ENCODE measurements at places on chromosomes 16 and 17.

DNA sequence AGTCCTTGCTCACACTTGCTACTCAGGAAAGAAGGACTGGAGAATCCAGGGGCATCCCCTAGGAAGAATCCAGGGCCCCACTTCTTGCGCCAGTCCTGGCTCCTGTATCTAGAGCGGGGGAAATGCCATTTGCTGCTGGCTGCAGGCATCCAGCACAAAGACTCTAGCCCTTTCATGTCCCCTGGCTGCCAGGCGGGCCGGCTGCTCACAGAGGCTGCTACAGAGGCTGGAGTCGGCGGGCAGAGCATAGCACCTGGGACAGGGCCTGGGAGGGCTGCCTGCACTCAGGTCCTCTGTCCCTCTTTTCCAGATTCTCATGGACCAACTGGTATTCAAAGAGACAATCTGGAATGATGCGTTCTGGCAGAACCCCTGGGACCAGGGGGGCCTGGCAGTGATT, 13.8 kb downstream of the SMIM5 start:
- no peak for DNase-seq

DNA sequence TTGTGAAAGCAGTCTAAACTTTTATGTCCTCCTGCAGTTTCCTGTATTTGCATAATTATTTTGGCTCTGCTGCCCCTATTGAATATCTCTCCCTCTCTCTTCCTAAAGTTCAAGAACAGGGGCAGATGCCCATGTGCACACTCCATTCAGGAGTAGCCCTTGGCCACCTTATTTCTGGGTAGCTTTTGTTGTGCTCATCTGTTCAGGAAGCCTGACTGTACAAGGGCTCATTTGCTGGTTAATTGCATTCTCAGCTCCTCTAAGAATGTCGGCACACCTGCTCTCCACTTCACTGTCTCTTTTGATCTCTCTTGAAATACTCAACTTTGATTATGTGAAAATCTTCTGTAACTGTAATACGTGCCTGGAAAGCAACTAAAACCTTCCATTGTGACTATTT, 1378.8 kb upstream of the CDH8 start:
- DNase-seq, result no peak

DNA sequence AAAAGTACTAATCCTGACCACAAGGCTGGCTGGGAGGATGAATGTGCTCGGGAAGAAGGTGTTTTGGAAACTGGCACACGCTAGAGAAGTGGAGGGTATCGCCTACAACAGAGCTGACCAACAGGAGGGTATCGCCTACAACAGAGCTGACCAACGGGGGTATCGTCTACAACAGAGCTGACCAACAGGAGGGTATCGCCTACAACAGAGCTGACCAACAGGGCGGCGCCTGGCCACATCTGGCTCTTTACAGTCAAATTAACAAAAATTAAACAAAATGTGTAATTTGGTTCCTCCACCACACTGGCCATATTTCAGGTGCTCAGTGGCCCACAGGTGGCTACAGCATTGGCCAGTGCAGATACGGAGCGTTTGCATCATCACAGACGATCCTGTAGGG, 153.5 kb downstream of the CMIP start:
- DNase-seq, result no peak

GRCh38 chr17:45116434-45117016, 15.8 kb downstream of the PLCD3 start:
- no peak for DNase-seq

DNA sequence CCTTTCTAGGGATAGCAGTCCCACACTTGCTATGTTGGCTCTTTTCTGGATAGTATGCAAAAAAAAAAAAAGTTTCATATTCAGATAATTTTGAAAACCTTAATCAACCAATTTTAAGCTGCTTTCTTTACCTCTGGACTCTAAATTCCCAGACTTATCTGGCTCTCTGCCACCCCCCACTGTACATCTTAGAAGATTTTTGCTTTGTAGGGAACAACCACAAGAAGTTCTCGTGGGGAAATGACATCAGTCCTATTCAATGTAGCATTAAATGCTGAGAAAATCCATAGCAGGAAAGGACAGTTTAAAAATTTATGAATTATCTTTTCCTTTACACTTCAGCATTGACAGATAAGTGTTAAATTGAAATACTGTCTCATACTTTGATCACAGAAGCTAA, 562.7 kb upstream of the HSBP1 start:
- DNase-seq, result no peak

GRCh38 chr16:3389663-3390338, 11.0 kb downstream of the ZSCAN32 start:
- no peak for DNase-seq

- no peak for DNase-seq
Measured at GRCh38 chr16:24906199-24906808, 60.5 kb downstream of the SLC5A11 start.

All from left renal cortex interstitium (tissue), 4 donors.